ENCODE measurements at places on chromosomes 13 and 19.

- DNase-seq, result no peak
Observed at GRCh38 chr13:43095771-43096719, 72.7 kb downstream of the DNAJC15 start.

DNA sequence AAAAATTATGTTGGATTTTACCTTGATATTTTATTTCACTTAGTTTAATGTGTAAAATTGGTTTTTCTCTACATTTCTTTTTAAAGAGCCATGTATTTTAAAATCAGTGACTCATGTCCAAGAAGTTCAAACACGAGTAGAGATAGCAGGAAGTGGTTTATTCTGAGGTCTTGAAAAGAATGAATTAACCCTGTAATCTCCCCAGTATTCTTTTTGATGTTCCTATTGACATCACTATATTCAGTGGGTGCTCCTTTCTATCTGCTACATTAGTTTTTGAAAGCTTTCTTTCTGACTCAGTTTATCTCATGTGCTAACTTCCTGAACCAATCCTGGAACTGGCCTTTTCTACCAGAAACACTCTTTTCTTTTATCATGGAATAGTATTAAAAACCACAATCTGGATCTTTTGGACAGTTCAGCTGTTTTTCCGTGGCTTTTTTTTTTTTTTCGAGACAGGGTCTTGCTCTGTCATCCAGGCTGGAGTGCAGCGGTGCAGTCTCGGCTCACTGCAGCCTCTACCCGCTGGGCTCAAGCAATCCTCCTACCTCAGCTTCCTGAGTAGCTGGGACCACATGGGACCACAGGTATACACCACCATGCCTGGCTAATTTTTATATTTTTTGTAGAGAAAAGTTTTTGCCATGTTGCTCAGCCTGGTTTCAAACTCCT lies 114.9 kb downstream of the PCCA start:
- no peak for DNase-seq

DNA sequence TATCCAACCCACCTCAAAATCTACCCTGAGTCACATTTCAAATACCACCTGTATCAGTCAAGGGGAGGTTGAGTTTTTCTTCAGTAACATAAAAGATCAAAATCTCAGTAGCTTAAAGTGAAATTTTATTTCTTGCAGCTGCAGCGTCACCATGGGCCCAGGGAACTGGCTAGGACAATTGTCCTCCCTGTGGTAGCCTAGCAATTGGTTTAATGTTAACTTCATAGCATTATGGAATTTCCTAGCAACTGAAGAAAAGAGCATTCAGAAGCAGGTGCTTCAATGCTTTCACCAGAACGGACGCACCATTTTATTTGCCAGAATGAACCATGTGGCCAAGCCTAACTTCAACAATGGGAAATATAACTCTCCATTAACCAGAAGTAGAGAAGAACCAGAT lies 359.3 kb upstream of the TSHZ3 start:
- no peak for DNase-seq

- DNase-seq, result peak; percentile 68
Observed at GRCh38 chr19:3670796-3671679, 29.2 kb downstream of the PIP5K1C start.

GRCh38 chr19:29664753-29665214 lies 477 bp upstream of the PLEKHF1 start:
- DNase-seq, result no peak

DNA sequence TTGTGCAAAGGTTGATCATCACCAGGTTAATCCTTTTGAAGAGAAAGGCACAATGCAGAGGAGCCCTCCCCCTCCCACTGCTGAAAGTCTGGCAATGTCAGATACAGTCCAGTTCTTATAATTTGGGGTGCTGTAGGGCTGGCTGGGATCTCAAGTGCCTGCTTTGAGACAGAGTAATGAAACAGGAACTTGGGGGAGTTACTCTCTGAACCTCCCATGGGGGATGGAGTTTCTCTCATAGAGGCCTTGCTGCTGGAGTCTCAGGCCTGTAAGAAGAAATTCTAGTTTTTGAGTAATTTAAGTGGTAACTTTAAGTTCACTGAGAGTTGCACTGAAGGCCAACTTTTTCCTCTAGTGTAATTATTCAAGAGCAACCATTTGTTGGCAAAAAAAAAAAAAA lies 410.5 kb downstream of the KCNRG start:
- no peak for DNase-seq

GRCh38 chr13:113405481-113406300 lies 41.8 kb upstream of the GRTP1 start:
- DNase-seq, result no peak

DNA sequence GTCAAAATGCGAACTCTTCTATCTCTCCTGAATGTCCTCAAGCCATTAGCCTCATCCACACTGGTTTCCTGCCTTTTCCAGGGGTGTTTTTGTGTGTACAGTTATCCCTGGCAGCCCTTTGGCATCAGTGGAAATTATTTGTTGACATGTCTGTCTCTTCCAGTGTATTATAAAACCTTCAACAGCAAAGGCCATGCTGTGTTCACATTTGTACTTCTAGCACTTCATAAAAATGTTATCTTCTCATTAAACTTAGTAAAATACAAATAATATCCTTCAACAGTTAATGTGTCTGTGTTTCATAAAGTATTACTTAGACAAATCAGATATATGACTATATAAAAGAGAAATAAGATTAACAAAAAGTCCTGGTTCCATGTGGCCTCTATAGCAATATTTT lies 359.5 kb upstream of the ARGLU1 start:
- no peak for DNase-seq

DNA sequence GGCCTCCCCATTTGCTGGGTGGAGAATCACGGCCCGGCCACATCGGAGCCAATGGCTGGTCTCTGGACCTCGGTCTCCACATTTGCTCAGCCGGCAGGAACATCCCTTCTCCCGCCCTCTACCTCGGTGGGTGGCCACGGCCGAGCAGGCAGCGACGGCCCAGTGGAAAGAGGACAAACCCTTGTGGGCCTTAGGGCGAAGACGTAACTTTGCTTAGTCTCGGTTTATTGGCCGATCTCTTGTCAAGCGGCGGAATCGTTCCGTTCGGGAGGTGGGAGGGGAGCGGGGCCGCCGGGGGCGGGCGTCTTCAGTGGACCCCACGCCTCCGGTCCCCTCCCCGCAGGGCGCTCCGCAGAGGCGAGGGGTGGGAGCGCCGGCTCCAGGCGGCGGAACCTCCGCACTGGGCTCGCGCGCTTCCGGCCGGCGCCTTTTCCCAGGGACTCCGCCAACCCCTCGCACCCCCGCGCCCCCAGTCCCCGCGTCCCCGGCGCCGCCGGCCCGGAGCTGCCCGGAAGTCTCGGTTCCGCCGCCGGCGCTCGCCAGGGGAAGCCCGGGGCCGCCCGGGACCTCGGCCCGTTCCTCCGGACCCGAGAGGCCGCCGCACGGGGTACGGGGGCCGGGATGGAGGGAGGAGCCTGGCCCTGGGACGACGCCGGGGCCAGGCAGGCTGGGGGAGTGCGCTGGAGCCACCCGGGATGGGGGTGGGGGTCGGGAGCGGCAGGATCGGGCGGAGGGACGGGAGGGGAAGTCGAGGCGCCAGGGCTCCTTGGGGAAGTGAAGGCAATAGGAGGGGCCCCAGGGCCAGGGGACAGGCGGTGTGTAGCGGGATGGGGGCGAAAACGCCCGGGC lies at the start of gene ZNF580:
TSS of gene ZNF580 (plus strand) at position 426 of the 849 bp plus-strand sequence. CDS start 1,507 bp downstream, outside the sequence.
- DNase-seq, result peak; percentile 64

GRCh38 chr13:24851546-24851945 lies 87.6 kb downstream of the RNF17 start:
- DNase-seq, result no peak

DNA sequence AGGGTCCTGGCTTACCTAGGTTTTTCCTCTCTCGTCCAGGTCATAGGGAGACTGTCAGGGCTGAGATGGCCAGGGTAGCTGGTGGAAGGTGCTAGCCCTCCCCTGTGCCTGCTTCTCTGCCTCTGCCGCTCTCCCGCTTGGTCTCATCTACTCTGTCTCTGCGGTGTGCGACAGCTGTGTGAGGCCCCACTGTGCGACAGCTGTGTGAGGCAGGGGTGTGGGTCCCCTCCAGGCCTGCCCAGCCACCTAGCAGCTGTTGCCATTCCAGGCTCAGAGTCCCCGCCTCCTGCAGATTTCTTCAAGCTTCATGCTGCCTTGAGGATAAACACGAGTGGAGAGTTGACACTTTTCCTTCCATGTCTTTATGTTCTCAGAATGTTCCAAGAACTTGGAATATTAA lies 53.0 kb downstream of the ARHGEF7 start:
- no peak for DNase-seq

GRCh38 chr19:47446534-47447469 lies 24.9 kb downstream of the SLC8A2 start:
- DNase-seq, result no peak

- no peak for DNase-seq
Observed at GRCh38 chr13:33445024-33445423, 159.5 kb upstream of the STARD13 start.

DNA sequence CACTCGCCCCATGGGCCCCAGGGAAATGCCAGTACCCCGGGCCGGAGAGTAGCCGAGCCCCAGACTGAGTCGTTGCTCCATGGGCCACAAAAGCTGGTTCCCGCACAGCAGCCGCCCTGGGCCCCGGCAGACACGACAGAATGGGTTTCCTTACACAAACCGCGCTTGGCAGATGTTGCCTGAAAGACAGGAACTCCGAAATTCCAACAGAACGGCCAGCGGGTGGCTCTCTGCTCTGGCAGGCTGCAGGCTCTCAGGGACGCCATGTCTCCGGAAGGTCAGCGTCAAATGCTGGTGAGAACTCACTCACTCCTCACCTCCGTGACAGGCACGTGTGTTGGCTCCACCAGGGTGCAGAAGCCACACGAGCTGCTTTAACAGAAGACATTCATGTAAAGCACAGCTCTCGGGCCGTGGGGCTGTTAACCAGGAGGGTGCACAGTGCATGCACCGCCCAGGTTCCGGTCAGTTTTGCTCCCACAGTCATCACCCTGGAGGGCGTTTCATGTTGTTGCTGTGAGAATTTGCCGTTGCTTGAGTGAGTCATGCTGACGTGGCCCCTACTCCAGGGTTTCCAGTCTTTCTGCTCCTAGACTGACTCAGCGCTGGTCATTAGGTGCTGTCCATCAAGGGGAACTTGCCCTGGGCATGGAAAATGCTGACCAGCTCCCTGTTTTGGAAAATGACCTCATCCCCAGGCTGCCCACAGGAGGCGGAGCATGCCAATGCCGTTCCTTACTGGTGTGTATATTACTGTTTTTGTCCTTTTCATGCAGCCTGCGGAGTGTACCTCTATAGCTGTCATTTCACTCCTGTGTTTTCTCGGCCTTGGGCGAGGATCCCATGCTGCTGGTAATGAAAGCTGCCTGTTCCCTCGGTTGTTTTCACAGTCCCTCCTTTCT lies 44.8 kb downstream of the ANKRD10 start:
- DNase-seq, result peak; percentile 18

DNA sequence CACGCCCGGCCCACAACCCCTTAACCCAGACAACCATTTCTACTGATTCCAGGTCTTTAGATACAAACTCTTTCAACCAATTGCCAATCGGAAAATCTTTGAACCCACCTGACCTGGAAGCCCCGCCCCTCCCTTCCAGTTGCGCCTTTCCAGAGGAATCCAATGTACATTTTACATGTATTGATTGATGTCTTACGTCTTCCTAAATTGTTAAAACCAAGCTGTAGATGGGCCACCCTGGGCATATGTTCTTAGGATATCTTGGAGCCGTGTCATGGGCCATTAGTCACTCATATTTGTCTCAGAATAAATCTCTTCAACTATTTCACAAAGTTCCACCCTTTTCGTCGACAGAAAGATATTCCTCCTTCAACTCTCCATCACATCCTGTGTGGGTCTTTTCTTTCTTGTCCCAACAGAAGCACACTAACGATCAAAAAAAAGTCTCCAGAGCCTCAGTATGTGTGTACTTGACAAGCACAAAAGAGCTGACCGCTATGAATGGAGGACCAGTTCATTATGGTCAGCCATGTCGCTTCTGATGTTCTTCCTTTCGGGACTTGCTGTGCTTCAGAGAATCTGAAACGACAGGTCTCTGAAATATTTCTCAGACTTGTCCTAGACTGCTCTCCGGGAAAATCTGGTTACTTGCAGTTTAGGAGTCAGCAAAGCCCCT lies 601 bp upstream of the ZNF749 start:
- DNase-seq, result no peak

- DNase-seq, result no peak
Observed at GRCh38 chr13:27151798-27152599, 19.6 kb downstream of the USP12 start.

DNA sequence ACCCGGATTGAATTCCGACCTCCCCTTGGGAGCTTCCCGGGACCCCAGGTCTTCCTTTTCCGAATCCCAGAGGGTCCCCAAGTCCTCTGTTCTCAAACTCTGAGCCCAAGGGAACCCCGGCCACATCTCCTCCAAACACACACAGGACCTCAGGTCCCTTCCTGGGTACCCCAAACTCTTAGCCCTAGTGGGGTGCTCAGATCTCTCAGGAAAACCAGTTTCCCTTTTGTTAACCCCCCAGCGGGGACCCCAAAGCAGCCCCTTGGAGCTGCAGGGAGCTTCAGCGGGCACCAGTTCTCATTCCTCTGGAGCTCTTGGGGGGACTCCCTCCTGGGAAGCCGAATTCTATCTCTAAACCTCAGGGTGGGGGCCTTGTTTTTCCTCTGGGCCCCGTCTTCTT lies 774 bp downstream of the CACNG6 start:
- DNase-seq, result no peak

GRCh38 chr13:67004511-67004910 lies 225.6 kb downstream of the PCDH9 start:
- no peak for DNase-seq

GRCh38 chr13:111034811-111035210 lies 80.3 kb upstream of the ARHGEF7 start:
- no peak for DNase-seq

- no peak for DNase-seq
Observed at GRCh38 chr13:43852923-43853404, 26.6 kb downstream of the CCDC122 start.

DNA sequence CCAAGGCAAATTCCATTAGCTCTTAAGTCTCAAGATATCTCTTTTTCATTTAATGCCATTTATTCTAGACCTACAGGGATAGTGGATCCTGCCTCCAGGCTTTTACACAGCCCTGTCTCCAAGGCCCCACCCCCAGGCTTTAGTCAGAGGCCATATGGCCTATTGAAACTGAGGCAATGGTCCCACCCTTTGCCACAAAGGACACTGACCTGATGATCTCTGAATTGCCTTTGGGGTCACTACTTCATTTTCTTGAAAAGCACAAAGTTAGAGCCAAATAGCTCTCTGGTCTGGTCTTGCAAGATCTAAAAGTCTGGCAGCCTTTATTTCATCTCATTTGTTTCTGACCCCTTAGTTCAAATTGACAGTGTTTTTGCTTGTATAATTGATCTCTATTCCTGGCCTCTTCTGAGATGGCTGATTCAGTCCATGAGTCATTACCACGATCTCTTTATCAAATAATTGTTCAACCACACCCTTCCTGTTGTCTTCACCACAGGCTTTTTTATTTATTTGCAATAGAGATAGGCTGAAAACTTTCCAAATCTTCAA lies 209.8 kb downstream of the FGF14 start:
- DNase-seq, result no peak

GRCh38 chr13:106496072-106496997 lies 39.1 kb downstream of the EFNB2 start:
- DNase-seq, result no peak
